ENCODE measurements at places on chromosomes 6 and 20. TPM values are rescaled to one million over a fixed set of nuclear protein-coding genes. Genes with fewer than 3 reads are reported as not detected.

DNA sequence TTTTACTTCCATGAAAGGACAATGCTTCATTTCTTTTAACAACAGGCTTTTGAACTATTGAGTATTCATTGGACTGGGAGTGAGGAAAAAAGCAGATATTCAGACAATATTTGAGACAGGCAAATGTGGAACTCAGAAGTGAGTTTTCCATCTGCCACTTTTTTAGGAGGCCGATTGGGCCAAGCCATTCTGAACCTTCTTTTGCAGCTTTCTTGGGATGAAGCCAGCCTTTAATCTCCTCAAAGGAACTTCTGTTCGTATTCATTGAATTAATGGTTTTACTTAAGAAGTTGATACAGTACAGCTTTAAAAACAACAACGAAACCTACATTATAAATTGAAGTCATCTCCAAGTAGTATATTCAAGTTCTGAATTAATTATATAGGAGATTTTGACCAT, 187.1 kb upstream of the RNF217 start:
- H3K4me1 ChIP-seq, result no peaks in the 10 kb centered on the region
- no peak for DNase-seq
- no peaks in the 10 kb centered on the region for H3K27me3 ChIP-seq
- no peak overlapping the region for H3K4me3 ChIP-seq

GRCh38 chr6:84466511-84466910, 239.1 kb upstream of the CEP162 start:
- H3K4me1 ChIP-seq, result no peaks in the 10 kb centered on the region
- H3K4me3 ChIP-seq, result no peak overlapping the region
- H3K36me3 ChIP-seq, result no peaks in the 10 kb centered on the region

DNA sequence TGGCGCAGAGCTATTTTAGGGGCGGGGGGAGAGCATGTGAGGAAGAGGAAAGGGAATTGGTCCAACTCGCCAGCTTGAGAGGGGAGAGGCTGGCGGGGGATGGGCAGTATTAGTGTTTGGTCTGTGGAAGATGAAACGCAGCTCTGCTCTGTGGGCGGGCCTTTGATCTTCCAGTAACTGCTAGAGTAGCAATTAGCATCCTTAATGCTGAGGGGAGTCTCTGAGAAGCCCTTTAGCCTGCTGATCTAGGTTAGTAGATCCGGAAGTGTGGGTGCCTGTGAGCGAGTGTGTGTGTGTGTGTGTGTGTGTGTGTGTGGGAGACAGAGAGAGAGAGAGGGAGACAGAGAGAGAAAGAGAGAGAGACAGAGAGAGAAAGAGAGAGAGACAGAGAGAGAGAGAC, 117.2 kb upstream of the BACH2 start:
- no peak for DNase-seq
- peak overlapping the region; percentile 39 for H3K4me3 ChIP-seq
- H3K27ac ChIP-seq, result no peak overlapping the region

DNA sequence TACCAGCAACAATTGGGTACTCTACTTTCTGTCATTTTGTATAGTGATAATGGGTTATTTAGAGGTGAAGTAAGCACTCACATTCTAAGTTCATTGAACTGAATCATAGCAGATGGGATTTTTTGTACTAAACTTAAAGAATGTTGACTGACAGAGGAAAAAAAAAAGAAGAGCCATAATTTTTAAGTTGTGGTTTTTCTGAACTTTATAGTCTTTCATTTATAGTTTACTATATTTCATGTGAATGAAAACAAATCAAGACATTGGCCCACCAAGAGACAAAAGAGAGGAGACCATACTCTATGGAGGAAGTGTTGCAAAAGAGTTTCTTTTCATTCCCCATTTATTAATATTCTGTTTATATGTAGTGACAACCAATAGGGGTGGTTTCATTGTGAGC, 685.7 kb downstream of the BCKDHB start:
- H3K27me3 ChIP-seq, result no peaks in the 10 kb centered on the region
- no peak overlapping the region for H3K4me3 ChIP-seq
- no peak for DNase-seq

DNA sequence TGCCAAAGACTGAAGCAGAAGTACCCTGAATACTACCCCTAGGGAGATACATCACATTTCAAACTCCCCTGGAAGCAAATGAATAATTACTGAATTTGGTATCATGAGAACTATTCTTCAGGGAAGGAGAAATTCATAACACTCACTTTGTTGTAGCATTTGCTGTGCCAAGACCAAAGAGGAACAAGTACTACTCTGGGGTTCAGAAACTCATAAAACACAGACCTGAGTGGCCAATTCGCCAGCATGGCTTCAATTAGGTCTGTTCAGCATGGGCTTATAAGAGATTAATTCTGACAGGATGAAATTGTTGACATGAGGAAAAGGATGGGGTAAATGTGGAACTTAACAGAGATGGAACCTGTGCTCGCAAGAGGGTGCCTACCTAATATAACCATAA, 6.5 kb downstream of the ELOVL5 start:
- peaks cover 42% of the 10 kb centered on the region for H3K4me1 ChIP-seq
- H3K27ac ChIP-seq, result no peak overlapping the region
- no peak for DNase-seq
- H3K36me3 ChIP-seq, result no peaks in the 10 kb centered on the region

DNA sequence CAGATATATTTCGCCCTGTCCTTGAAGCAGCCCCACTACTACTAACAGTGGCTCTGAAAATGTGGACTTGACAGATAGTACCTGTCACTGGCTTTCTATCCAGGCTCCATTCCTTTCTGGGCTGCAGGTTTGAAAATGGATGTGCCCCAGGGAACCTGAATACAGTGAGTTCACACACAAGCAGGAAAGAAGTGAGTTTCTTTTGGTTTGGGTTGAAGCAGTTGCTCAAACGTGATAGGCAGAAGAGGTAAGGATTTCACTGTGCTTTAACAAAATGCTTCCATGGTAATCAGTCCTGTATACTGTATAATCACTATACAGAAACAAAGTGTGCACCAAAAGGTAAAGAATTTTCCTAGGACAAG, 382.9 kb downstream of the PRKN start:
- H3K4me1 ChIP-seq, result no peaks in the 10 kb centered on the region
- no peaks in the 10 kb centered on the region for H3K27me3 ChIP-seq
- H3K27ac ChIP-seq, result no peak overlapping the region
- no peaks in the 10 kb centered on the region for H3K36me3 ChIP-seq
- DNase-seq, result no peak
- no peak overlapping the region for H3K4me3 ChIP-seq

DNA sequence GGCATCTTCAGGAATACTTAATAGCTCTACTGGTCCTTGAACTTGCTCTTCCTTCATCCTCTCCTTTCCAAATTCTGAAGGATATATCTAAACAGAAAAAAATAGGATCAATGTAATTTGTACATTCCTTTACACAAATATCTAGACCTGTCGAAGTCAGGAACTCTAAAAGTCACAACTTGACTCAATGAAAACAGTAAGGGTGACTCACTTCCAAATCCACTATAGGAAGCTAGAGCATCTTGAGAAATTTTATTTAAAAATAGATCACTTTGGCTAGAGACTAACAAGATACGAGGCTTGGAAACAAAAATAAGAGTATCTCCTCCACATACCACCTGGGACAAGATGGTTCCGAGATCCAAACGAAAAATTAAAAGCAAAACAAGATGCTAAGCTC, 12.2 kb downstream of the ESF1 start:
- no peaks in the 10 kb centered on the region for H3K27me3 ChIP-seq
- H3K27ac ChIP-seq, result no peak overlapping the region
- peaks cover 40% of the 10 kb centered on the region for H3K36me3 ChIP-seq

- H3K36me3 ChIP-seq, result no peaks in the 10 kb centered on the region
- H3K27ac ChIP-seq, result no peak overlapping the region
- H3K4me1 ChIP-seq, result no peaks in the 10 kb centered on the region
- no peak overlapping the region for H3K4me3 ChIP-seq
- no peak for DNase-seq
These were observed 252.2 kb upstream of the BMP2 start for GRCh38 chr20:6515261-6515660.

DNA sequence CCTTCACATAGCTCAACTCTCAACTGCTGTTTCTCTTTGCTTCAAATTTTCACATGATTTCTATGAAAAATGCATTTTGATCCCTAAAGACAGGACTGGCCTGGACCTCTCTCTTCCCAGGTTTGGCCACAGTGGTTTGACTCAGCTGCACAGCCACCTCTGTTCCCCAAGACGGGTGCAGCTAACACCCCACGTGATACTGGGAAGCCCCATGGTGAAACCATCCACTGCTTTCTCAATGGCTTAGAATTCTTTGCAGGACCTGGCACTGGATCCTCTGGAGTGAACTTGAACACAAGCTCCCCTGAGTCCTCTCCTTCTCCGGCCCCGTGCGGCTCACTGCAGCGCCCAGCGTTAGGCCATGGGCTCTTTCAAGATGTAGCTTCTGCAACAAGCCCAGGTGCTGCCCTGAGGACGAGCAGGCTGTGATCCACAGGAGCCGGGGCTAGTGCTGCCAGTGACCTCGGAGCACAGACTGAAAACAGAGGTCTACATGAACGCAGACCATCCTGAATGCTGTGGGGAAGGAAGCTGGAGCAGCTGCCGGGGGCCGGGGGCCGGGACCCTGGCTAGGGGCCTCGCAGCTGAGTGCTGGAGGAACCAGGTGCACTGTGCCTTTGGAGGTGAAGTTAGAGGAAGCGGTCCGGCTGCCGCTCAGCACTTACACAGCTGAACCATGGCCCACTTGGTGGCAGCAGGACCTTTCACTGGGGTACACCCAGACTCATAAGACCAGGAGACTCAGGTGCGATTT, 58.8 kb upstream of the MPC1 start:
- no peaks in the 10 kb centered on the region for H3K27me3 ChIP-seq
- H3K4me3 ChIP-seq, result no peak overlapping the region

- H3K4me3 ChIP-seq, result no peak overlapping the region
- DNase-seq, result no peak
- H3K4me1 ChIP-seq, result no peaks in the 10 kb centered on the region
- H3K27ac ChIP-seq, result no peak overlapping the region
- H3K27me3 ChIP-seq, result no peaks in the 10 kb centered on the region
These were observed 395.1 kb upstream of the SASH1 start for GRCh38 chr6:147947521-147947920.

- peak overlapping the region; percentile 88 for H3K4me3 ChIP-seq
- peaks cover 52% of the 10 kb centered on the region for H3K4me1 ChIP-seq
- H3K27me3 ChIP-seq, result no peaks in the 10 kb centered on the region
These were observed 669 bp upstream of the PEX6 start for GRCh38 chr6:42979523-42980177.

DNA sequence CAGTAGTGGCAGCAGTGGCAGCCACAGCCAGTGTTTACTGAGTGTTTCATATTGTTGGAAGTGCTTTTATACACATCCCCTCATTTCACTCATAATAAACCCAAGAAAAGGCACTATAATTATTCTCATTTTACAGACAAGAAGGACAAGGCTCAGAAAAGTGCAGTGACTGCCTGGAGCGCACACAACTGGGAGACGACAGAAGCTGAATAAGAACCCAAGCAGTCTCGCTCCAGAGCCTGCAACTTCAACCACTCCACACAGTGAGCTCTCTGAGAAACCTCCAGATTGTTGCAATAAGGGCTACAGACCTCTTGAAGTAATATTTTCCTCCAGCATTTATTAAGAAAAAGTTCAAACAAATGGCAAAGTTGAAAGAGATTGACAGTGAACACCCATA, 76.9 kb downstream of the PLCG1 start:
- no peak for DNase-seq
- no peak overlapping the region for H3K4me3 ChIP-seq

DNA sequence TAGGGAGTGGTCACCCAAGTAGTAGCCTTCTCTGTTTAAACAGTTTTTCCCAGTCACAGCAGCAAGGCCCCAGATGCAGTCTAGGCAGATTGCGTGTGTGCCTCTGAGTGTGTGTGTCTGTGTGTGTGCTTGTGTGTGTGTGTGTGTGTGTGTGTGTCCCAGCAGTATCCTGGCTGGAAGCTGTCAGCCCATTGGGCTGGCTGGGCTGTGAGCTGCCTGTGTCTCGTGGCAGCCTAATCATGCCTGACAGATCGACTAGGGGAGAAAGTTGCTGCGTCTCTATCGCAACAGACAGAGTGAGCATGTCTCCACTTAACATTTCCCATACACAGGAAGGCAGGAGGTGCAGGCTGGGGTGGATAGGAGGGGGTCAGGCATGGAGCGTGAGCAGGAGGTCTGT, 42.9 kb upstream of the LRFN2 start:
- H3K4me3 ChIP-seq, result no peak overlapping the region
- H3K36me3 ChIP-seq, result no peaks in the 10 kb centered on the region
- H3K4me1 ChIP-seq, result no peaks in the 10 kb centered on the region
- no peaks in the 10 kb centered on the region for H3K27me3 ChIP-seq

DNA sequence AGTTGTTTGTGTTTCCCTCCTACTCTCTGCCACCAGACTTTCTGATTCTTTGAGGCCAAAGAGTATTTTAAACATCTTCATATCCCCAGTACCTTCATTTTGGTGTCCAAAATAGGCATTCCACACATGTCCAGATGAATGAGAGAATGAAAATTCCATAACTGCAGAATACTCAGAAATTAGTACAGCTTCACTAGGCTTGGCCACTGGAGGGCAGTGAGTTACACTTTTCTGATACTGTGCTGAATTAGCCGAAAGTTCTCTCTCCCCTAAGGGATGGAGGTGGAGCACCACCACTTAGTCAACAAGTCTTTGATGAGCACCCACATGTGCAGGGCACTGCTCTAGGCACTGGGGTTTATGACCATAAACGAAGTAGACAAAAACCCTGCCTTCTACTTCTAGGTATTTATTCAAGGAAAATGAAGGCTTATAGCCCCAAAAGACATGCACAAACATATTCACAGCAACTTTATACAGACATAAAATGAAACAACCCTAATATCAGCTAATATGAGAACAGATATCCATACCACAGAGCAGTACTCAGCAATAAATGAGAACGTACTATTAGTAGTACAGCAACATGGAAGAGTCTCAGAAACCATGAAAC, 46.1 kb upstream of the TMEM217 start:
- H3K4me1 ChIP-seq, result peaks cover 13% of the 10 kb centered on the region
- H3K27ac ChIP-seq, result no peak overlapping the region
- H3K4me3 ChIP-seq, result no peak overlapping the region

DNA sequence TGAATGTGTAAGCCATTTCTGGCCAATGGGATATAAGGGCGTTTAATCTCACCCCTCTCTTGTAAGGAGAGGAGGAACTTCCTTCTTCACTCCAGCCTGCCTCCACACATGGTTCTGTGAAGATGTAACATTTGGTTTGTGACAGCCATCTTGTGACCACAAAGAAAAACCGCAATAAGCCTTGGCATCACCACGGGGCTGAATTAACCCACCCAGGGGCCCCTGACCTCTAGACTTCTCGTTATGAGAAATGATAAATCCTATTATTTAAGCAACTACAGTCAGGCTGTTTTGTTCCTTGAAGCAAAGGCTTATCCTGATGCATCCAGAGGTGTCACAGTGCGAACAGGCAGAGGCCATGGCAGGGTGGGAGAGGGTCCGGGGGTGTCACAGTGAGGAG, 139.7 kb downstream of the CDC5L start:
- no peaks in the 10 kb centered on the region for H3K4me1 ChIP-seq
- H3K27me3 ChIP-seq, result no peaks in the 10 kb centered on the region
- no peaks in the 10 kb centered on the region for H3K36me3 ChIP-seq

LY6G6C gene
- not detected for total RNA-seq

CRISP1 gene
- total RNA-seq, result not detected

FAXC gene
- total RNA-seq, result 22.2 TPM

OR2J3 gene
- total RNA-seq, result not detected

TTK gene
- not detected for total RNA-seq

TPD52L1 gene
- total RNA-seq, result 24.0 TPM

ZGPAT gene
- 23.7 TPM for total RNA-seq

MUC21 gene
- total RNA-seq, result 2.1 TPM

PTPRA gene
- 80.8 TPM for total RNA-seq

WFDC12 gene
- not detected for total RNA-seq

RUNX2 gene
- 1.0 TPM for total RNA-seq

GTSF1L gene
- not detected for total RNA-seq

SLC17A3 gene
- total RNA-seq, result not detected

PPP1R3G gene
- total RNA-seq, result 7.8 TPM

CRIP3 gene
- total RNA-seq, result not detected

REPS1 gene
- 26.2 TPM for total RNA-seq

SPATS1 gene
- total RNA-seq, result not detected

All from esophagus muscularis mucosa (tissue), 4 donors.